Suppressor macrophage treated with lipopolysaccharide for 1 hour (primary cell): ENCODE measurements at places on chromosomes 1 and 21.

- no peak for DNase-seq
Measured at GRCh38 chr1:25561421-25562100, 18.2 kb downstream of the LDLRAP1 start.

DNA sequence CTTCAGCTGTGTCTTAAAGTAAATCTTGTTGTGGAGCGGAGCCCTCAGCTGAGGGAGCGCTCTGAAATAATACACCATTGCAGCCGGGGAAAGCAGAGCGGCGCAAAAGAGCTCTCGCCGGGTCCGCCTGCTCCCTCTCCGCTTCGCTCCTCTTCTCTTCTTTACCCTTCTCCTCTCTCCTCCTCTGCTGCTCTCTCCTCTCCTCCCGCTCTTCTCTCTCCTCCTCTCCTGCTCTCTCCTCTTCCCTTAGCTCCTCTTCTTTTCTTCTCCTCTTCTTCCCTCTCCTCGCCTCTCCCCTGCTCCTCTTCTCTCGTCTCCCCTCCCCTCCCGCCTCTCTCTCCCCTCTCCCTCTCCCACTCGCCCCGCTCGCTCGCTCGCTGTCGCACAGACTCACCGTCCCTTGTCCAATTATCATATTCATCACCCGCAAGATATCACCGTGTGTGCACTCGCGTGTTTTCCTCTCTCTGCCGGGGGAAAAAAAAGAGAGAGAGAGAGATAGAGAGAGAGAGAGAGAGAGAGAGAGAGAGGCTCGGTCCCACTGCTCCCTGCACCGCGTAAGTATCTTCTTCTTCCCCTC is at the start of gene PROX1:
Gene PROX1, plus strand, starts transcription at position 47 of the 580 bp plus-strand sequence. CDS start 8,563 bp downstream, outside the sequence.
- DNase-seq, result no peak

DNA sequence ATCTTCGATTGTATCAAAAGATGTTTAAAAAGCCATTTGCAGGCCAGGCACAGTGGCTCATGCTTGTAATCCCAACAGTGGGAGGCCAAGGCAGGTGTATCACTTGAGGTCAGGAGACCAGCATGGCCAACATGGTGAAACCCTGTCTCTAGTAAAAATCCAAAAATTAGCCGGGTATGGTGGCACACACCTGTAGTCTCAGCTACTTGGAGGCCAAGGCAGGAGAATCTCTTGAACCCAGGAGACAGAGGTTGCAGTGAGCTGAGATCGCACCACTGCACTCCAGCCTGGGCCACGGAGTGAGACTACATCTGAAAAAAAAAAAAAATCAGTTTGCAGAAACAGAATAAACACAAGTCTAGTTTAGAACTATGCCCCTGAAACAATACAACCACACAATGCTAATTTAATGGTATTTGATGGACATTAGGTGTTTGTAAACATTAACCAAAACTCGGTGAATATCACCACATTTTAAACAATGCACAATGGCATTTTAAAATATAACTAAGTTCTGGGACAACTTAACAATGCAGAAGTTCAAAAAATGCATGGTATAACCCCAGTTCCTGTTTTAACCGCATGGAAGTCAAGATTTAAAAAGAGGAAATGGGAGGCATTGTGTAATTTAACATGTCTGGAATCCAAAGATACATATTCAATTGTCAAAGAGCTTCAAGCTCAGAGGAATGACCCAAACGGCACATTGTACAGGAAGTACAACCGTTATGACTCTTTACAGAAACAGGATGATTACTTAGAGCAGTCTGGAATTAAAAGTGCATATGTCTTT is 7.1 kb upstream of the PTTG1IP start:
- DNase-seq, result peak; percentile 95

GRCh38 chr1:248804771-248805681 is 20.7 kb downstream of the SH3BP5L start:
- peak; percentile 76 for DNase-seq
